ENCODE measurements at places on chromosomes 7 and 10.

- no peak for DNase-seq
These were observed 21.0 kb upstream of the MYL7 start for GRCh38 chr7:44162179-44162578.

GRCh38 chr7:100159099-100159623 is 638 bp upstream of the TRAPPC14 start:
- DNase-seq: no peak

DNA sequence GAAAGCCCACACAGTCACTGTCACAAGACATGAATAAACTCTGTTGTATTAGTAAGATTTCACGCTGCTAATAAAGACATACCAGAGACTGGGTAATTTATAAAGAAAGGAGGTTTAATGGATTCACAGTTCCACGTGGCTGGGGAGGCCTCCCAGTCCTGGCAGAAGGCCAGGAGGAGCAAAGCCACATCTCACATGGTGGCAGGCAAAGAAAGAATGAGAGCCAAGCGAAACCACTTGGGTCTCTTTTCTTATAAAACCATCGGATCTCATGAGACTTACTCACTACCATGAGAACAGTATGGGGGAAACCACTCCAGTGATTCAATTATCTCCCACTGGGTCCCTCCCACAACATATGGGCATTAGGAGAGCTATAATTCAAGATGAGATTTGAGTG is 110.2 kb downstream of the ST8SIA6 start:
- no peak for DNase-seq

DNA sequence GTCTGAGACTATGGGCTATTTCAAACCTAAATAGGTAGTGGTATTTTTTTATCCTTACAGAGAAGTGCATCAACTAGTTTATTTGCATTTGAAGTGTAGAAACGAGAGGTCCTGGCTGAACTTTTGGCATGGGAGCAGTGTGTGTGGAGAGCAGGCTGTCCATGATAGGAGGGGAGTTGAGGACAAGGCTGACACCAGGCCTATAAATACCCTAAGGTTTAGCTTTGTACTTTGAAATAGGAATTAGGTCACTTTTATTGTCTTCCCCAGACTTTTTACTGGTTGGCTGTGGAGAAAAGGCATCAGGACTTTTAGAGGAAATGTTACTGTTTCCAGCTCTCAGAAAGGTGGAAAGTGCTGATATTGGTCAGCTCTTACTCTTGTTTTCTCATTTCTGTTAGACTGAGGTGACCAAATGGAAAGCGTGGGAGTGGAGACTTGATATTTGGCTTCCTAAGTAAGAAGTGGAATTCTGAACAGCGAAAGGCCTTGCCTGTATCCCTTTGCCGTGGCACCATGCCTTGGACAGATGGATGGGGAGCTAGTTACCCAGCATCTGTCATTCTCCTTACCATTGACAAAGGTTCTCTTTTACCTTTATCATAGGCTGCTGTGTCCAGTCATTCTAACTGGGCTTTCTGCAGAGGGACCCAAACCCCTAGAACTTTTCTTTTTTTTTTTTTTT is 46.0 kb downstream of the GBF1 start:
- no peak for DNase-seq

DNA sequence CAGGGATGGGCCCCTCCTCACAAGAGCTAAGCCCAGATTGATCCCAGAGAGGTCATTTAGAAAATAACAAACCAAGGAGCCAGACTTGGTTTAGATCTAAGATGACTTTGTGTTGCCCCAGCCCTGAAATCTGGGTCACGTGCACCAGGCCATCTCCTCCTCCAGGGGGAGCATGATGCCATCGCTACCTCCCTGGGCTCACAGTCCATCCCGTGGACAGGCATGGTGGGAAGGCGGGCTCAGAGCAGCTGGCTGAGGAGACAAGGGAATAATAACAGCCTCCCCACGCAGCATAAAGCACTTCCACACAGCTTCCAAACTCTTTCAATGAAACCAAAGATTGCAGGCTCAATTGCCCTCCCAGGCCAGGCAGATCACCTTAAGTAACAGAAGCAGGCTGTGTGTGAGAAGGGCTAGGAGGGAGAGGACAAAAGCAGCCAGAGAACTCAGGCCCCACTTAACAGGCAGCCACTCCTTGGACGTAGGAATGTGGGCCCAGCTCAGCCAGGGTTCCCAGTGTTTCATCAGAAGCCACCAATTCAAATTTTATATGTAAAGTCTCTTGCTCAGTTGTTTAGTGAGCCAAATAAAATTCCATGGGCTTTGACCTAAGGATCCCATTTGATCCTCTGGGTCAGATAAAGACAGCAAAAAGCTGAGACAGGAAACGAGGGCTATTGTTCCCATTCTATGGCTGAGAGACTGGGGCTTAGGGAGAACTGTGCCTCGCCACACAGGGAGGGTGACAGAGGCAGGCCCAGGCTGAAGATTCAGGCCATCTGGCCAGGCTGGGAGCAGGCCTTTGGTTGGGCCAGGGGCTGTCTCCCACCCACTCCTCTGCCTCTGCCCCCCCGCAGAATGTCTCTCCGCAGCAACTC is 100.2 kb downstream of the COL13A1 start:
- no peak for DNase-seq

DNA sequence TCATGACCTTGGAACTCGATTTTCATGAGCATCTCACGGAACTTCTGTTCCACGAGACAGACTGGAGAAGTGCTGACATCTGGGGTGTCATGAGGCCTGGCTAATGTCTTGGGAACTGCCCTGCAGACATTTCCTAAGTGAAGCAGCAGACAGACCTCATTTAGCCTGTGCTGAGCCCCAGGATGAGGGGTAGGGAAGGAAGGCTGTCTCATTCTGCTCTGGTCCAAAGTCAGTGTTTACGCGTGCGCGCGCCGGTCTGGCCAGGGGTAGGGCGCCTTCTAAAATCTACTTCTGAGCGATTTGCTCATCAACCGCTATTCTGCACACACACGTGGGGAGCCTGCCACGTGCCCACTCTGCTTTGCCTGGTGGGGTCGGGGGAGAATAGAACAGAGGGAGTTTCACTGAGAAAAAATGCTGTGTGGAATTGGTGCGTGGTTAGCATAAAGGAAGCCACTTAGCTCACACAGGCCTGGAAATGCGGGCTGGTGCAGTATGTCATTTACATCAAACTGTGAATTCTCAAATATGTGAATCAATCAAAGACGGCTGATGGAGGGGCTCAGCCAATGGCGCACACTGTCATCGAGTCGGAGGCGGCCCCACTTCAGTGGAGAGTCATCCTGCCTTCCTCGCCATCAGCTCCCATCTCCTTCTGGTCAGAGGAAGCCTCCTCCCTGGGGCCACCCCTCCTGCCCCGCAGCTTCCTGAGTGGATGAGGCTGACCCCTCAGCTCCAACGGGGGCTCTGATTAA is 335.1 kb downstream of the ADARB2 start:
- no peak for DNase-seq

DNA sequence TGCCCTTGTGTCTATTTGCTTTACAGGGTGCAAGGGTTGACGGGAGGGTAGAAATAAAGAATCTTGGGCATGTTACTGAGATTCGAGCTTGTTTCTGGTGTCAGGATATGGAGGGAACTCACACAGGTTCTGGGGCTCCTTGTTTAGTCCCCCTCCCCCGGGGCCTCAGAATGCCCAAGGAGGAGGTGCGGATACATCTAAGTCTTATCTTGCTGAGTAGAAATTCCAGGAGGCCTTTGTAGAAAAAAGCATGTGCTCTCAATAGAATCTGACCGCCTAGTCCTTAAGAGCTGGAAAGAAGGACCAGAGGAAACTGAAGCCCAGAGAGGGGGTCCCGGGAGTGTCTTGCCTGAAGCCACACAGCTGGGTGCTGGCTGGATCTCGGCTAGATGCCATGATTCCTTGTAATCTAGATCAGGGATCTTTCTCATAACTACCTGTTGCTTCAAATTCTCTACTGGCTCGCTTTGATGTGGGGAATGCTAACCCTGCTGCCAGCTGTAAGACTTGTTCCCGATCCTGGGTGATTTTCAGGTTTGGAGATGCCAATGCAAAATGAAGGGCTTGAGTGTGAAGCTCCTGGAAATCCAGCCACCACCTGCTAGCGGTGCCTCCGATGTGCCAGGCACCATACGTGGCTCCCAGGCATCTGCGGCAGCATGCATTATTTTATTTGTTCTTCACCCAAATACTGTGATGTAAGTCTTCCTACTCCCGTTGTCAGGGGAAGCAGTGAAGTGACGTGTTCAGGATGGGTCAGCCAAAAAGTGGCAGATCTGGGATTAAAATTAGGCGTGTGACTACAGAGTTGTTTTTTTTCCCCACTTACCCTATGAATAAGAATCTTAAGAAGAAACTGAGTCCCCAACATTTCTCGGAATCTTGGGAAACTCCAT is 226.0 kb downstream of the TCF7L2 start:
- DNase-seq: no peak

DNA sequence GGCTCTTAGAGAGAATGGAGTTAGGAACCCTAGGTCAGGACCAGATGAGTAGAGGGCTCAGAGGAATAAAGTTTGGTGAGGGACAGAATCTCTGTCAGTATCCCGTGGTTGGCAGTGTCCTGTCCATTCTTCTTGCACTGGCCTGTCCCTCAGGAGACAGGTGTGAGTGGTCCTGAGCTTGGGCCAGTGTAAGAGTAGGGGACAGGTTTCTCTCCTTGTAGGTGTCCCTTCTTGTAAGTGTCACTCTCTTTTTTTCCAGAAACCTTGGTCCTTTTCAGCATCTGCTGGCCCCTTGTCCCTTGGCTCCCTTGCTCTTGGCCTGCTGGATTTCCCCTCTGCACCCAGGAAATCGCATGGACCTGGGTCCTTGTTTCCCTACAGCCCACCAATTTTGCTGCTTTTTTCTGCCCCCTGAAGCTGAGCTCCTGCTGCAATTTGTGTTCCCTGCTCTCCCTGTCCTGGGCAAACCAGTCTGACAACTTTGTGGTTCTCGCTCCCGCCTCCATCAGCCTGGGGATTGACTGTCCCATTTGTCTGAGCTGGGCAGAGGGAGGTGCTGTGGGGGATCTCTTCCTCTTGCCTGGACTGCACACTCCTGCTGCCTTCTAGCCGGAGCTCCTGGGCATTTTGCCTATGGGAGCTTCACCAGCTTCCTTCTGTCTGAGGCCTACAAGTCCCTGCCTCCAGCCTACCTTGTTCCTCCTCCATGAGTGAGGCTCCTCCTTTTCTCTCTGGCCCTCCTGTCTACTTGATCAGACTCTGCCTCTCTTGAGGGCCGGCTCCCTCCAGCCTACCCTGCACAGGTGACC is 6.5 kb downstream of the TSPAN14 start:
- no peak for DNase-seq

- DNase-seq: no peak
These were observed 27.7 kb downstream of the CUL1 start for GRCh38 chr7:148726385-148726784.

DNA sequence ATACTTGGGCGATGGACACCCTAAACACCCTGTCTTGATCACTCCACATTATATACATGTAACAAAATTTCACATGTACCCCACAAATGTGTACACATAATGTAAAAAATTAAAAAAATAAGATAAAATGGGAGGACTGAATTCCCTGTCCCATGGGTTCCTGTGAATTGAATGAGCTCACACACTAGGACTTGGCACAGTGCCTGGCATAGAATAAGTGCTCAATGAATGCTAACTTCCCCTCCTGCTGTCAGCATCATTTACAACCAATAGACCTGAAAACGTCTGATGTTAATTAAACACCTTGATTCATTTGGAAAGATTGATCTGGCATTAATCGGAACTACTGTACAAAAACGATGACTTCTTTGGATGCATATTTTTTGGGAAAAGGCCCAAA is 117.3 kb upstream of the ZNF438 start:
- no peak for DNase-seq

Data from activated CD4-positive, alpha-beta T cell treated with anti-CD3 and anti-CD28 coated beads for 24 hours (primary cell).